Fibroblast of skin of scalp (primary cell): ENCODE measurements at places on chromosomes 4 and X.

- DNase-seq, result no peak
Observed at GRCh38 chr4:169259271-169259670, 11.5 kb downstream of the SH3RF1 start.

GRCh38 chr4:148359769-148360168 lies 82.4 kb downstream of the NR3C2 start:
- no peak for DNase-seq

DNA sequence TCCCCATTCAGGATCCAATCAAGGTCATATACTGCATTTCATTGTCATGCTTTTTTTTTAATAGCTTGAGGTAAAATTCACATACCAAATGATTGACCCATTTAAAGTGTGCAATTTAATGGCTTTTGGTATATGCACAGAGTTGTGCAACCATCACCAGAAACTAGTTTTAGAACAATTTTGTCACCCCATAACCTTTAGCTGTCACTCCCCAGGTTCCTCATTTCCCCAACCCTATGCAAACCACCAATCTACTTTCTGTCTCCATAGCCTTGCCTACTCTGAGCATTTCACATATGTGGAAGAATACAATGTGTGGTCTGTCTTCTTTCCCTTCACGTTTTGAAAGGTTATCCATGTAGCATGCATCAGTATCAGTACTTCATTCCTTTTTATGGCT lies 1.4 kb upstream of the SMAD1 start:
- no peak for DNase-seq

GRCh38 chr4:104747635-104748034 lies 252.9 kb upstream of the CXXC4 start:
- DNase-seq, result no peak

DNA sequence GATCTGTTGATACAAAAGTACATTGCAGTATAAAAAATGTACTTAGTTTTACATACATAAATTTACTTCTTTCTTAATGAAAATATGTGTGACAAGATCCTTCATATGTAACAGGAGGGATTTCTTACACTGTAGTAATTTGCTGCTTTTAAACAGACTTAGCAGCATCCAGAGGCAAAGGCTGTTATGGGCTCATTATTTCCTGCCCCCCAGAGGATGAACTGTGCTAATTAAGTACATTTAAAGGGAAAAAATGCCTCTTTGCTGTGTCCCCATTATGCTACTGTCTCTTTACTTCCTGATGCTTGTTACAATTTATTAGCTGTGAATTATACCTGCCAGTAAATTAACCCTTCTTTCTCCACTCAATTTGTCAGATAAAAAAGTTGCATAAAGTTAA lies 47.1 kb downstream of the NDST3 start:
- DNase-seq, result no peak

DNA sequence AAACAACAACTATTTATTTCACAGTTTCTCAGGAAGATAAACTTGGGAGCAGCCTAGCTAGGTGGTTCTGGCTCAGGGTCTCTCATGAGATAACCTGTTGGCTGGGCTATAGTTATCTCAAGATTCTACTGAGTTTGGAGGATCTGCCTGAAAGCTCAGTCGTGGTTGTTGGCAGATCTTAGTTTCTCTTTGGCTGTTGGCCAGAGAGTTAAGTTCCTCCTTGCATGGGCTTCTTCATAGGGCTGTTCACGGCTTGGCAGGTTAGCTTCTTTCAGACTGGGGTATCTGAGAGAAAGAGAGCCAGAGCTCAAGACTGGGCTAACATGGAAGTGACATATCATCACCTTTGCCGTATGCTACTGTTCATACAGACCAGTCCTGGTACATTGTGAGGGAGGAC lies 28.7 kb downstream of the SEC24B start:
- DNase-seq, result no peak

DNA sequence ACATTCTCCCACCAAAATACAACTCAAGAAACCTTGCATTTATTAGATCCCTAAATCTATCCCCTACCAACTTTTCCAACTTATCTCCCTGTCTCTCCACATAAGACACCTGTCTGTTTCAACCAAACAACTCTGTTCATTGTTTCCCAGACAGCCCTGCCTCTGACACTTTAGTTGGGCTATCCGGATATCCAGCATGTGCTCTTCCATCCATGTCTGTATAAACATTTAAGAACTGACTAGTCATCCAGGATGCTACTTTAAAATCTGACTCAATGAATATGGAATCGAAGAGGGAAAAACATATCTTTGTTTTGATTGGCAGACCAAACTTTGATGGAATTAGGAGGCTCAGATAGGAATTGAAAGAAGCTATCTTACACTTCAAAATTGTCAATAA lies 143.2 kb upstream of the DCAF8L1 start:
- no peak for DNase-seq

GRCh38 chrX:81202456-81202819 lies 536 bp downstream of the SH3BGRL start:
- DNase-seq, result peak; percentile 3

- DNase-seq, result no peak
Observed at GRCh38 chr4:162610116-162610515, 446.3 kb upstream of the FSTL5 start.

DNA sequence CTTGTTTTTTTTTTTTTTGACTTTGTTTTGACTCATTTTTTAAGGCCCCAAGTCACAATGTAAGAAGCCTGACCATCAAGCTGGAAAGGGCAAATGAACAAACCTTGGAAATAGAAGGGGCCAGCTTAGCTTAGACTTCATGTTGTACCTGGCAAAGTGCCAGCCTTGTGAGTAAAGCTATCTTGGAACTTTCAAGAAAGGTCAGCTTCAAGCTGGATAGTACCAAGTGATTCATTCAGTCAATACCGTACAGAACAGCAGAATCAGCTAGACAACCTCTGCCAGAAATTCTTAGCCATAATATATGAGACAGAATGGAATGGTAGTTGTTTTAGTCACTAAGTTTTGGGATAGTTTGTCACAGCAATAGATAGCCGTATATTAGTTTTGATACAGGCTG lies 1492.2 kb upstream of the TENM3 start:
- DNase-seq, result peak; percentile 11

- DNase-seq, result no peak
Observed at GRCh38 chr4:95675623-95676022, 126.8 kb upstream of the UNC5C start.

GRCh38 chr4:188078116-188078515 lies 31.3 kb downstream of the TRIML2 start:
- DNase-seq, result no peak

- no peak for DNase-seq
Observed at GRCh38 chr4:163467082-163467770, 6.3 kb downstream of the TKTL2 start.

GRCh38 chr4:108359986-108360681 lies 191.4 kb upstream of the LEF1 start:
- DNase-seq, result no peak

DNA sequence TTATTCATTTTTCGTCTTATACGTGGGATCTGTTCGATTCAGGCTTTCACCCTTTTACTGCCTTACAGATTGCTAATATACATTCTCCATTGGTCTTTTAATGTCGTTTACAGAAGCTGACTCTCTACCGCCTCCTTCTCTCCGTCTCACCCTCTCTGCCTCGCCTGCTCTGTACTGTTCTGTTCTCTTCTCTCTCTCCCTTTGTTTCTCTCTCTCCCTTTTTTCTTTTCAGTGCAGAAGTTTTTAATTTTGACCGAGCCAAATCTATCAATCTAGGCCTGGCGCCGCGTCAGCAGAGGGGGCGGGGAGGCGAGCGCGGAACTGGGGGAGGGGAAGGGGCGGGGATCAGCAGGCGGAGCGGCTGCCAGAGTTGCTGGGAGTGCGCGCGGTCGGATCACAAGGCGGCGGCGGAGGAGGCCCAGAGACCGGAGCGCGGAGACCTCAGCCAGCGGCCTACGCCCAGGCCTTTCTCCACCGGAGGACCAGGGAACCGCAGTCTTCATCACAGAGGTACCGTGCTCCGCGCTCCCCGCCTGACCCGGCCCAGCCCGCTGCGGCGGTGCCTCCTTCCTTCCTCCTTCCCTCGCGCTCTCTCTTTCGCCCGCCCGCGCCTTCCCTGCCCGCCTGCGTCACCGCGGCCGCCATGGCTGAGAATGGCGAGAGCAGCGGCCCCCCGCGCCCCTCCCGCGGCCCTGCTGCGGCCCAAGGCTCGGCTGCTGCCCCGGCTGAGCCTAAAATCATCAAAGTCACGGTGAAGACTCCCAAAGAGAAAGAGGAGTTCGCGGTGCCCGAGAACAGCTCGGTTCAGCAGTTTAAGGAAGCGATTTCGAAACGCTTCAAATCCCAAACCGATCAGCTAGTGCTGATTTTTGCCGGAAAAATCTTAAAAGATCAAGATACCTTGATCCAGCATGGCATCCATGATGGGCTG lies at the start of gene UBQLN2:
TSS of gene UBQLN2 (plus strand) at position 397 of the 931 bp plus-strand sequence. CDS start at position 644, 247 bp downstream.
- DNase-seq, result peak; percentile 86

GRCh38 chr4:3867403-3868100 lies 101.4 kb downstream of the ADRA2C start:
- DNase-seq, result no peak

GRCh38 chr4:164538097-164538496 lies 215.8 kb upstream of the SMIM31 start:
- DNase-seq, result no peak

DNA sequence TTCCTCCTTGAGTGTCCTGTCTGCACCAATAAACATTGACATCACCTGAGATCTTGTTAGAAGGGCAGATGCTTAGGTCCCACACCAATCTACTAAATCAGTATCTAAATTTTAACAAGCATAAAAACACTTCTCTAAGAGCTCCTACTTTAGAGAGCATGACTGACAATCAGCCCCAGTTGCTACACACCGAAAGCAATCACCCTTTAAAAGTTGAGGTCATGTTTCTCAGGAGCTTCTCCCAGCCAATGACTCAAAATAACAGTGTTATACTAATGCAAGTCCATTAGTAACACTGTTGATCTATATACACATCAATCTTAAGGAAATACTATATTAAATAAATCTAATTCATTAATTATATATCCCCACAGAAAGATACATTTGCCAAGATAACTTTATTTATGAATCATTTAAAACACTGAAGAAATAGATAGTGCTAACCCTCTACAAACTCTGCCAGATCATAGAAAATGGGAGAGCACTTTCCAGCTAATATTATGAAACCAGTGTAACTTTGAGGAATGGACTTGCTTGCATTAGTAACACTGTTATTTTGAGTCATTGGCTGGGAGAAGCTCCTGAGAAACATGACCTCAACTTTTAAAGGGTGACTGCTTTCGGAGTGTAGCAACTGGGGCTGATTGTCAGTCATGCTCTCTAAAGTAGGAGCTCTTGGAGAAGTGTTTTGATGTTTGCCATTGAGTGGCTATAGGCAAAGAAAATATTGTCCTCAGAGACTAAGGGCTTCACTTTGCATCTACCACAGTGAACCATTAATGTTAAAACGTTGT lies 109.8 kb upstream of the HDX start:
- no peak for DNase-seq

- peak; percentile 40 for DNase-seq
Observed at GRCh38 chr4:173135241-173135847, 33.3 kb upstream of the GALNT7 start.

DNA sequence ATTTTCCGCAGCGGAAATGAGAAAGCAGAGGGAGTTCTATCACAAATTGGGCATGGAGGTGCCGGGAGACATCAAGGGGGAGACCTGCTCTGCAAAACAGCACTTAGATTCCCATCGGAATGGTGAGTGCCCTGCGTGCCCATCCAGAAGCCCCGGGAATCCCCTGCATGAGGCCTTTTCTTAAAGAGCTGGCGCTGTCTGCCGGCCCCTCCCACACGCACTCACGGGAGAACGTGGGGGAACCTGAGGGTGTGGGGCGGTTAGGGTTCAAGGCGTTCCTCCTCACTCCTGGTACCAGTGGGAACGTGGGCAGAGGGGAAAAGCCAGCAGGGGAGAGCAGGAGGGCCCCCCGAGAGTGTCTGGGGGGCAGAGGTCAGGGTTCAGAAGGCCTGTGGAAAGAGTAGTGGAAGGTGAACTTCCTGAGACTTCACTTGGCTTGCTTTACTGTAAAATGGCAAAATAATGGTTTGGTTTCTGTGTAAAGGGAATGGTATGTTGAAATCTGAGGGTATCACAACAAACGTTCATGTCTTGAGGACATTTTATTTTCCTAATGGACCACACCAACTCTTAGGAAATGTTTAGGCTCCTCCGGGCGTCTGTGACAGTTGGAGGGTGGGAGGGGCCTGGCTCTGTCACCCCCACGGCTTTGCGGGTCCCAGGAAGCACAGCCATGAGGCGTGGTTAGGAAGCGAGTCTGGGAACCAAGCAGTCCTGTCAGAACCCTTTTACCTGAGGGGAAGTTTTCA lies 38.0 kb downstream of the PCGF3 start:
- no peak for DNase-seq

DNA sequence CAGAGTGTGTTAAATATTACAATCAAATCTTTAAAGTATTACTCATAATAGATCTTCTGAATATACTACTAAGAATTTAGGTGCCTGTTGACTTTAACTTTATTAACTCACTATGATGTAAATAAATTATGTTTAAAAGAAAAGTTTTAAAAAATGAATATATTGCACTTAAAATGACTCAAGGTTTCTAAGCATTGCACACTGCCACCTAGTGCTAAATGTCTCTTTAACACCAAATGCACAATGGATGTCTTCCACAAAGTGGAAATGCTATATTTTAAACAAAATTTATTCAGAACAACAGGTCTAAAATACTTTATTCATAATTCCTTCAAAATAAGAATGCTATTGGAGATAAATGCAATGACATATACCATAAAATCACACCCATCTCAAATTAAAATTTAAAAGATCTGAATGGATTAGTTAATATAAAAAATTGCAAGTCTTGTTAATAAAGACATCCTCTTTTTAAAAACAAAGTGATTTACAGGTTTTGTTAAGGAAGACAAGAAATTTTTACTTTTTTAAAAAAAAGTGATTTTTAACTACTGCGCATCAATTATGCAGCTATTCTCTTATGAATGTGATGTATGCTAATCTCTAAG lies 5.5 kb downstream of the INPP4B start:
- peak; percentile 38 for DNase-seq

DNA sequence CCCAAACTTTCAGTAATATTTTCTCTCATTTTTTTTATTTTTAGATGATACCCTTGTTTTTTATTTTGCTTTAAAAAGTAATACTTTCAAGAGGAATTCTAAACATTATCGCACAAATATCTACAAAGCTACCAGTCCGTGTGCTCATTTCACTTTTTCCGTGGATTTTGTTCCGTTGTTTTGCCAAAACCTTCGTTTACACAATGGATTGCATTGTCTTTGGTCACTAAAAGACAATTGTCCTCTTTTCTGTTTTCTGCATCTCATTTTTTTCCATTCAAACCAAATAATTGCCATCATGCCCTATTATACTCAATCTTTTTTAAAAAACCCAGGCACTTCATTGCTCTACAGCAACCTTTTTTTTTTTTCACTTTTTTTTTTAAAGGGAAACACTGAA lies 214.9 kb downstream of the CXXC4 start:
- no peak for DNase-seq

- peak; percentile 71 for DNase-seq
Observed at GRCh38 chr4:79652232-79652631, 244.2 kb upstream of the GK2 start.
